ENCODE measurements at places on chromosomes 4 and X. TPM values are rescaled to one million over a fixed set of nuclear protein-coding genes. Genes with fewer than 3 reads are reported as not detected.

The CDX4 gene
- not detected for polyA plus RNA-seq

The IL9R gene
- polyA plus RNA-seq: not detected

The FATE1 gene
- polyA plus RNA-seq: not detected

The CWH43 gene
- polyA plus RNA-seq: not detected

The PWWP3B gene
- not detected for polyA plus RNA-seq

The NPY2R gene
- polyA plus RNA-seq: not detected

The SGMS2 gene
- 33.2 TPM for polyA plus RNA-seq

The VCX3A gene
- polyA plus RNA-seq: not detected

The SPANXB1 gene
- not detected for polyA plus RNA-seq

GRCh38 chrX:18872621-18873020 lies 111.3 kb downstream of the PHKA2 start:
- no peak for DNase-seq

DNA sequence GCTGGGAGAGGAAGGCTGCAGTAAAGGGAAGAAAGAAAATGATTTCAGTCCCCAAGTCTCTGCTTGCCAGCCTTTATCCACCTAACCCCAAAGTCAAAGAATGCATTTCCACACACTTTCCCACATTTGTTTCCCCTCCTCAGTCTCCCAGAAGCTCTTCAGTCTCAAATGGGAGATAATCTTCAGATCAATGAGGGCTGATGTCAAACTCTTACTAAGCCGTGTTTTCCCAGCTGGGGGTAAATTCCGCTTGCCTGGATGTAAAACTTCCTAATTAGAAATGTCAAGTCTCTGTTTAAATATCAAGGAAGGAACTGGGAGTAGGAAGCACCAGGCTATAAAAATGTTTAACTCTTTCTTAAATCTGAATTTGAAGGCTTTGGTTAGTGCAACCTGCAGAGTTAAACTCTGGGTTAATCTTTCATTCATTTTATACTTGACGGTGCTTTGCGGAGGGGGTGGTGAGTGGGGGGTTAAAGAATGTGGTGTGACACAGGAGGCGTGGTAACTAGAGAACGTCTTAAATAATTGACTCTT lies 601.4 kb upstream of the ACTRT1 start:
- DNase-seq: no peak

DNA sequence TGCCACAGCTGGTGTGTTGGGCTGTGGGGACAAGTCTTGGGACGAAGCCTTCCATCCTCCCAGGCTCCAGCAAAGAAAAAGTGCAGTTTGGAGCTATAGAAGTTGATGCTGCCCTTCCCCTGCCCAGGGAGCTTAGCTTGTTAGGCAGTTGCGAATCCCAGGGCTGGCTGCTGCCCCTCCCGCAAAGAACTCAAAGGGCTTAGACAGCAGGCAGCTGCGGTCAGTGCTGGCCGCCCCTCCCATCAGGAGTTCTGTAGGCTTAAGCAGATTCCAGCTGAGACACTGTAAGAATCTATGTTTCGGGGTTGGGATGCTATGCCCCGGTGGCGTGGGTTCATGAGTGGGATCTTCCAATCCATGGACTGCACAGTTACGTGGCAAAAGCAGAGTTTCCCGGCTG lies 956.7 kb downstream of the GLUD2 start:
- DNase-seq: no peak

- no peak for DNase-seq
Measured at GRCh38 chr4:123405267-123405865, 8.8 kb downstream of the SPRY1 start.

GRCh38 chrX:10015723-10016518 lies 48.8 kb downstream of the CLDN34 start:
- DNase-seq: peak; percentile 29

- no peak for DNase-seq
Measured at GRCh38 chr4:81883530-81884450, 412.1 kb upstream of the RASGEF1B start.

- no peak for DNase-seq
Measured at GRCh38 chr4:84472154-84472553, 26.9 kb downstream of the NKX6-1 start.

- DNase-seq: peak; percentile 96
Measured at GRCh38 chrX:64205735-64206501, 410 bp upstream of the AMER1 start.

DNA sequence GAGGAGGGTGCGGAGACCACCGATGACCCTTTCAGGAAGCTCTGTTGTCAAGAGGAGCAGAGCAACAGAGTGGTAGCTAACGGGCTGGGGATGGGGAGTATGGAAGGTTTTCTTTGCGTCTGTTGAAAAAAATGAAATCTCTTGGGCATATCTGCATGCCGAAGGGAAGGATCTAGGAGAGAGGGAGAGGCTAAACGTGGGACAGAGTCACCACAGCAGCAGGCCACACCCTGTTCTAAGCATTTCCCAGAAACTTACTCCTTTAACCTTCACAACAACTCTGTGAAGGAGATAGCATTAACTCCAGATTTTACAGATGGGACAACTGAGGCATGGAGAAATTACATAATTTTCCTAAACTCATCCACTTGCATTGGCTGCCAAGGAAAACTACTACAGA lies 71.8 kb upstream of the EXOC1L start:
- no peak for DNase-seq

DNA sequence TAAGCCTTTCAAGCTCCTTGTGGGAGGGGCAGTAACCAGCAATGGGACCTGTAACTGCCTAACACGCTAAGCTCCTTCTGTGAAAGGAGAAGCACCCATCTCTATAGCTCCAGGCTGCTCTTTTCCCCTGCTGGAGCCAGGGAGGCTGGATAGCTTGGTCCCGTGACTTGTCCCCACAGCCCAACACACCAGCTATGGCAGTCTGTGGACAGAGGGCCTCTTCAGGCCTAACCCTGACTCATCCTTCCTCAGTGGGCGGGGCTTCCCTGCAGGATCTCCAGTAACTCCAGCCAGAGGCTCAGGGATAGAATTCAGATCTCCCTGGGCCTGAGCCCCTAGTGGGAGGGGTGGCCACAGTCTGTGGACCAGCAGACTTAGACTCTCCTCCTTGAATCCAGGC lies 1290.1 kb downstream of the PCDH7 start:
- no peak for DNase-seq

GRCh38 chr4:143281507-143282190 lies 55.0 kb upstream of the GAB1 start:
- no peak for DNase-seq

DNA sequence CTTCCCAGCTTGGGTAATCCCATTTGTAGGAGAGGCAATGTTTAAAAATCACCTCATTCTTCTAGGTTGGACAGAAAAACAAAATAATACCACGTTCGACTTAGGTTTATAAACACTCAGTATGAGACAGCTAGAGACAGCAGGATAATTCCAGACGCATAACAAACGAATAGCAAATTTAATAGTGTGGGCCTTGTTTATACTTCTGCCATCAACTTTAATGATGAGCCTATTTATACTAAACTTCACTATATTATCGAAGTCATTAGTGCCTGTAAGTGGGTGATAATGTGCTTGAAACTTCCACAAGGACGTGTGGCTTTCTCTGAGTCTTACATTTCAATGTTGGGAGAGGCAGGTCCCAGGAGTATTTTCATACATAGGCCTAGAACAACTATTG lies 255.7 kb upstream of the PPARGC1A start:
- DNase-seq: no peak

GRCh38 chr4:69098470-69098869 lies 2.2 kb downstream of the UGT2B7 start:
- no peak for DNase-seq

DNA sequence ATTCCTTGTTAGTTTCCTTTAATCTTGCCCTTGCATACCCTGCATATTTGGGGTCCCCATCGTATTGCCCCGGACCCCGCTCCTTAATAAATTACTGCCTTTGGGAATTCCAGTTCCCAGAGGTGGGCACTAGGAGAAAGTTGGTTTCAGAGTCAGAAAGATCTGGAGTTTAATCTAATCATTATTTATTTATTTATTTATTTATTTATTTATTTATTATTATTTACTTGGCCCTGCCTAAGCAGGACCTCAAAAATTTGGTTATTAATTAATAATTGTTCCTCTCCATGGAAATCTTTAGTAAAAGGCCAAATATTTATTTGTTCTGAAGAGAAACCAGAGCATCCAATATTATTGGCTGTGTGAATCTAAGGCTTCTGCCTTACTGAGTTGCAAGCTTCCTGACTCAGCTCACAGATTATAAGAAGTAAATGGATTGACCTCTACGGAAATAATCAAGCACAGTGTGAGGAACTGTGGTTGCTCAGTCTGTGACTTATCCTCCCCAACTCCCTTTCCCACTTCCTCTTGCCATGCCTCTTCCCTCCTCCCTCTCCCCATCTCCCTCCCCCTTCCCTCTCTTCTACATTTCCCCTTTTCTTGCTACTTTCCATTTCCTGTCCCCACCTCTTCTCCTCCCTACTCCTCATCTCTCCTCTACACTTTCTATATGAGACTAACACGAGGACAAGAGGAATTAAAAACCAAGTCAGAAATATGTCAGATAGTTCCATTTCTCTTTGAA lies 61.5 kb upstream of the AP1S2 start:
- DNase-seq: no peak

DNA sequence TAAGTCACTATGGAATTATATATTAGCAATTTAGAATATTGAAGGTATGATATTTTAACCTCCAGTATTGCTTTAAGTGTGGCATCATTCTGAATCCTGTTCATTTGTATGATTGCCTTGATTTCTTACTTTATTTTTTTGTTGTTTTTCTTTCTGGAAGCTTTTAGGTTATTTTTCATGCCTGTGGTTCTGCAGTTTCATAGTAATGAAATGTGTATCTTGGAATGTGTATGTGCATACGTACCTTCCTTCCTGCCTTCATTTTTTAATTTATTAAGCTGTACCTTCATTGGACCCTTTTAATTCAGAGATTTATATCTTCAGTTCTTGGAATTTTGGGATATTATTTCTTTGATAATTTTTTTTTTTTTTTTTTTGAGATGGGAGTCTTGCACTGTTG lies 22.1 kb downstream of the CPEB2 start:
- DNase-seq: no peak
